ENCODE measurements at places on chromosomes 16 and 17.

DNA sequence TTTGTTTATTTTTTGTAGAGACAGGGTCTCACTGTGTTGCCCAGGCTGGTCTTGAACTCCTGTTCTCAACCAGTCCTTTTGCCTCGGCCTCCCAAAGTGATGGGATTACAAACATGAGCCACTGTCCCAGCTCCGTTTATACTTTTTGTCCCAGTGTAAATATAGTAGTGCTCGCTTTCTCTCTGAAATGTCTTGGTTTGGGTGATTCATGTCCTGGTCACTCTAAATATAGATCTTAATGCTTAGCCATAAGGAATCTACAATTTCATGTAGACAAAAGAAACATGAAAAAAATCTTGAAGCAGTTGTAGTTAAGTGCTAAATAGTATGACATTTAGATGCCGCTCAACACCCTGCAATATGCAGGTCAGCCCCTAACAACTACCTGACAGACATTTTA is 126.9 kb downstream of the KATNIP start:
- DNase-seq, result no peak

GRCh38 chr17:2192367-2193057 is 111.1 kb downstream of the SMG6 start:
- DNase-seq, result peak; percentile 31

- DNase-seq, result no peak
Measured at GRCh38 chr17:5047446-5047845, 12.2 kb upstream of the SLC52A1 start.

DNA sequence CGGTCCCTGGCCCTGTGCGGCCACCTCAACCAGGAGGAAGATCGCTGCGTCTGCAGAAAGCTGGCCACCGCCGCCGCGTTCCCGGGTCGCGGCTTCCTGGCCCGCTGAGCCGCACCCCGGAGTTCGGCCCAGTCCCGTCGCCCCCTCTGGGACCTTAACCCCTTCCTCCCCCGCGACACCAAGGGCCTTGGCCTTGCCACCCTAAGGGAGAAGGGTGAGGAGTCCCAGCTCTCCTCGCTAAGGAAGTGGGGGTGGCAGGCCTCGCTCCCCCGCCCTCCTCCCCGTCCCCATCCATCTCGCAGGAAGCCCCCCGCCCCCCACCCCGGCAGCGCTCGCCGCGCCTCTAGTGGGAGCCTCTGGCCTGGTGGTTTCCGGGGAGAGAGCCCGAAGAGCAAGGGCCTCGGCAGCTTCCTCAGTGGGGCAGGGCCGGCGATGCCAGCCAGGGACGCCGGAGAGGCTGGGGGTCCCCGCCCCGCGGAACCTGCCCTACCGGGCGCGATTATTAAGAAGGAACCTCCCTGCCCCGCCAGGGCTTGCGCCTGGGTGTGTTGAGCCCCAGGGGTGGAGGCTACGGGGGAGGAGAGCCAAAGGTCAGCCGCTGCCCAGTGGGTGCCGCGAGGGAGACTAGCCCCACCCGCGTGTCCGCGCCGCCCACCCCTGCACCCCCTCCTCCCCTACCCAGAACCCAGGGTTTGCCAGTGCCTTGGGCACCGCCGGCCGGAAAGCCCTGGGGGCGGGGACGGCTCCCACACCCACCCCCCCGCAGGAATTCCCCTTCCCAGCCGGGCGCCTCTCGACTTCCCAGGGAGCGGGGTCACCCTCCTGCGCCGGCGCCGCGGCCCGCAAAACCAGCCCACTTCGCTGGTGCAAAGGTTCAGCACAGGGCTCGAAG is 6.8 kb downstream of the CBX4 start:
- DNase-seq, result no peak

DNA sequence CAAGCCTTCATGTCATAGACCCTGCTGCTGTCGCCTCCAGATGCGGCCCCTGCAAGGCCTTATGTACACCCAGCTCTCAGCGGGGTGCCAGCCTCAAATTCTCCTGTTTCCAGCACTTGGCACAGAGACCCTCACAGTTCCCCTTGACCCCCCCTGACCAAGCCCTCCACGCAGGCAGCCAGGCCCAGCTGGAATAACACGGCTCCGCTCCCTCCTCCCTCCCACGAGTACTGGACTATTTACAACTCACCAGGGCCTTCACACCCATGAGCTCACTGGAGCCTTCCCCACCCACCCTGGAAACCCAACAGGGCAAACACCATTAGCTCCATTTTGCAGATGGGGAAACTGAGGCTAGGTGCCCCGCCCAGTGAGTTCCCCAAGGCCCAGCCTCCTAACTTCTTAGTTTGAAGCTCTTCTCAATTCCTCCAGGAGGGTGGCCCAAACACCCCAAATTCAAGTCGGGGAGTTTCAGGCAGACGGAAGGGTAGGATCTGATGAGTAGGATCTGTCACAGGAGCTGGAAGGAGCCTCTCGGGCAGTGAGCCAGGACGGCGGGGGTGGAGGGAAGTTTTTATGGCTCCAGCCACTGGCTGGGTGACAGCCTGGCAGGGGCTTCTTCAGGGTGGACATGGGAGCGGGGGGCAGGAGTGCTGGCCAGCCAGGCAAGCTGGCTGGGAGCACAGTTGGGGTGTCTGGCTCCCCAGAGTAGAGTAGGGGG is 17.5 kb upstream of the DLX4 start:
- no peak for DNase-seq

DNA sequence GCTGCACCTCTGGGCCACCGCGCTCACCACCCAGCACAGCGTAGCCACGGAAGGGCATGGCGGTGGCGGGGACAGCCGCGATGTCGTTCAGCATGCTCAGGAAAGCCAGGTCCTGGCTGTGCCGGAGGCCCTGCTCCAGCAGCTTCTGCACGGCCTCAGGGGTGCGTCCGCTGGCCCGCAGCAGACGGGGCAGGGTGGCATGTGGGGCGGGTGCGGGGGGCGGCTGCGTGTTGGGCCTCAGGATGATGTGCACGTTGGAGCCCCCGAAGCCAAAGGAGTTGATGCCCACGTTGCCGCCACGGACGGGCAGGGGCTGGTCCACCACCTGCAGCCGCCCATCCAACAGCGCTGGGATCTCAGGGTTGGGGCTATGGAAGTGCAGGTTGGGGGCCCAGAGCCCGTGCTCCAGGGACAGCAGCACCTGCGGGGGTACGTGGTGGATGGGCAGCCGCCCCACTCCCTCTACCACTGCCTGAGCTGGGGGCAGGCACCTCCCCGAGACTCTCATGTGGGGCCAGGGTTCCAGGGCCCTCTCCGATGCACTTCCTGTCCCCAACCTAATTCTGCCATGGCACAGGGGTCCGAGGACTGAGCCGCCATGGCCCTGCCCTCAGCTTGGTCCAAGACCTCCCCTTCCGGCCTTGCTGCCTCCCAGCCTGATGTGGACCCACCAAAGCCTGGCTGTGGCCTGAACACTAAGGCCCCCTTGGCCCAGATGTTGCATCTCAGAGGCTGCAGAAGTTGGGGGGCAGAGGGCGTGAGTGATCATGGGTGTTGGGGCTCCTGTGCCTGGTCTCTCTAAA is 6.6 kb downstream of the FASN start:
- DNase-seq, result no peak

DNA sequence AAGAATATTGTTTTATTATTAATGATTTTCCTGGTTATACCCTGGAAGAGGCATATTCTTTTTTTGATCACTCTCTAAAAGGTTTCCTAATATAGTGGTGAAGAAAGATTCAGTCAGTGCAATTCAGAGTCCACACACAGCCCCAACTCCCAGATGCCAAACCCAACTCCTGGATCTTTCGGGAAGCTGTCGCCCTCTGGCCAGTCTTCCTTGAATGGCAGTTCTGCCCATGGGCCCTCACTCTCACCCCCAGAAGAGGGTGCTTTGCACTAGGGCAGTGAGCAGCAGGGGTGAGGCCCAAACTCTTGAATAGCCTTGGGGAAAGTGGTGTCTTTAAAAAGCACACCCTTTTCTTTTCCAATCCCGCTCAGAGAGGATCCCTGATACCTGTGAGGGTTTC is 11.0 kb downstream of the KRT32 start:
- DNase-seq, result no peak

DNA sequence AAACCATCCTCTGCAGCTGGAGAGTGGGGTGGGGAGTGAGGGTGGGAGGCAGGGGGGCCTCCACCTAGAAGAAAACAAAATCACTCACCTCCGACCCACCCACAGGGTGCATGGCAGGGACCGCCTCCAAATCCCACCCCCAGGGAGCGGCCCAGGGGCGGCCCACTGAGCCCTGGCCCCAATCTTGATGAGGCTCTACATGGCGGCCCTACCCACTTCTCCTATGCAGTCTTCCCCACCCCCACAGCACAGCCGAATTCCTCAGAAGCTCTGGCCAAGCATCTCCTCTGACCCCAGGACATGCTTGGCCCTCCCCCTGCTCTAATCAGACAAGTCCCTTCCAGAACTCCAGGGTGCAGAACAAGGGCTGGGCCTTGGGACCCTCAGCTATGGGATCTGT is 18.2 kb upstream of the FASN start:
- DNase-seq, result no peak

Data from GM12864 (cell line).